ENCODE measurements at places on chromosomes 2 and 18. TPM values are rescaled to one million over a fixed set of nuclear protein-coding genes. Genes with fewer than 3 reads are reported as not detected.
A peak's percentile ranks its signal among the peaks of the same experiment; 100 is the strongest.

GRCh38 chr2:12350821-12351220 lies 365.9 kb upstream of the TRIB2 start:
- no peak for DNase-seq

DNA sequence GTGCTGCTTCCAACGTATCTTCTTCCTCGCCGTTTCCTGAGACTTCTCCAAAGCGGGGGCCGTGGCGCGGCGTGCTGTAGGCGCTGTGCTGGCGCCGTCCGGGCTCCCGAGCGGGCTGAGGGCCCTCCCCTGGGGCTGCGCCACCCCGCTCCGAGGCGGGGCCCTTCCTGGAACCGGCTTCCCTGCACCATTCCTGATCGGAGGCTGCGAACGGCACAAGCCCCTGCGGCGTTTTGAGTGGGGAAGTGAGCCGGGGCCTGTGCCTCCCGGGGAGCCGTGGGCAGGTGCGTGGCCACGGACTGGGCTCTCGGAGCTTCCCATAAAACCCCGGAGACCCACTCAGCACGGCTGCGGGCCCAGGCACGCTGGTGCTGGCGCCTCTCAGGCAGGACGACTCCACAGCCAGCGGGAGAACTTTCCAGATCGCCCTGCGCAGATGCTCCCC lies 74.7 kb downstream of the PSMG2 start:
- peak; percentile 15 for DNase-seq

DNA sequence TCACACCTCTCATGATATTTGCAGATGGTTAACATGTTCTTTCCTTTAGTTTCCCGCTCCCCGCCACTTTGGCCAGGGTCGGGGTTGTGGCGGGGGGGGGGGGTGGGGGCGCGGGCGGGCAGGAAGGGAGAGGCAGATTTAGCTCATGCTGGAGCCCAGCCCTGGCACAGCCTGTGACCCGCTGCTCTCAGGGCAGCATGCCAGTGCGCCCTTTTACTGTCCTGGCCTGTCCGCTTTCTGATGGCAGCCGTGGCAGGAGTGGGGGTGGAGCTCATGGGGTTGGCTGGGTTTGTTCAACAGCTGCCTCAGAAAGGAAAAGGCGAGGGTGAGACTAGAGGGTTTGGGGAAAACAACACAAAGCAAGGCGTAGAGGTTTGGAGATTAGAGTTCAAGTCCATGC lies 56.1 kb downstream of the TNP1 start:
- peak; percentile 91 for DNase-seq

- DNase-seq = no peak
These were observed 25.9 kb upstream of the RFX8 start for GRCh38 chr2:101500860-101501259.

GRCh38 chr2:20563251-20563650 lies 87.6 kb downstream of the HS1BP3 start:
- no peak for DNase-seq

- no peak for DNase-seq
These were observed 31.3 kb upstream of the EVA1A start for GRCh38 chr2:75592030-75592429.

DNA sequence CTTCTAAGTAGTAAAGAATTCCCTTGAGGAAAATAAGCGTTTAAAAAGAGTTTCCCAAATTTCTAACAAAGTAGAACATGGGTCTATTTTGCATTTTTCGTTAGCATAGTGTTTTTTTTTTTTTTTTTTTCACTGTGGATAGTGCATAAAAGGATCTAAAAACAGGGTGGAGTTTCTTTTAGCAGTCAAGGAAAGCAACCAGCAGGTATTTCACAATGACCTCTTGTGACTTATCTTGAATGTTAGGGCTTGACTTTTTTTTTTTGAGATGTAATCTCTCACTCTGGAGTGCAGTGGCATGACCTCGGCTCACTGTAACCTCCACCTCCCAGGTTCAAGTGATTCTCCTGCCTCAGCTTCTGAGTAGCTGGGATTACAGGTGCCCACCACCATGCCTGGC lies 14.9 kb upstream of the DGKD start:
- DNase-seq = no peak

DNA sequence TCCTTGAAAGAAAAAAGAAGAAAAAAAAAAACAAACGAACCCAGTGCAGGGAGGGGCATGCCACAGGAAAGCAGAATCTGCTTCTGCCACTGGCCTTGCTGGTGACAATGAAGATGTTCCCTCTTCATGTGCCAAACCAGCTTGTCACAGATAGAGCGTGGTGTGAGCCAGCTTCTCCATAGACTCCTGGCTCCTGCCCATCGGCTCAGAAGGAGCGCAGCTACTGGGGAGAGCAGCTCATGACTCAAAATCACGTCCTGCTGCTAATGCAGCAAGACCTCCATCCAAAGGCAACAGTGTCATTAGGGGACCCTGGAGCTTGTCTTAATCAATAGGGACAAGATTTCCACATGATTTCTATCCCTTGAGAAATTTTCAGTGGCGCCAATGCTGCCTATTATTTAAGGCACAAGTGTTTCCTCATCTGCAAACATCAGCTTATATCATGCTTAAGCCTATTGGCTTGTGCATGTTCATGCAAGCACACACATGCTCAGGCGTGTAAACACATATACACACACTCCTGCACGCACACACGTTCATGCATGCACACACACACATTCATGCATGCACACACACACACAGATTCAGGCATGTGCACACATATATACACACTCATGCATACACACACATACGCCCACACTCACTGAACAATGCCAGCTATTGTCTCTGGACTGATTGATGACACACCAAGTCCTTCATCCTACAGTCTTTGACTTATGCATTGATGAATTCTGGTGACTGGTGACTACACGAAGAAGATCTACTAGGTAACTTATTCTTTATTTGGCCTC lies 682.0 kb upstream of the ID2 start:
- no peak for DNase-seq

GRCh38 chr2:38301340-38301968 lies 75.6 kb downstream of the ATL2 start:
- no peak for DNase-seq

GRCh38 chr2:162782138-162782537 lies 56.4 kb downstream of the KCNH7 start:
- no peak for DNase-seq

DNA sequence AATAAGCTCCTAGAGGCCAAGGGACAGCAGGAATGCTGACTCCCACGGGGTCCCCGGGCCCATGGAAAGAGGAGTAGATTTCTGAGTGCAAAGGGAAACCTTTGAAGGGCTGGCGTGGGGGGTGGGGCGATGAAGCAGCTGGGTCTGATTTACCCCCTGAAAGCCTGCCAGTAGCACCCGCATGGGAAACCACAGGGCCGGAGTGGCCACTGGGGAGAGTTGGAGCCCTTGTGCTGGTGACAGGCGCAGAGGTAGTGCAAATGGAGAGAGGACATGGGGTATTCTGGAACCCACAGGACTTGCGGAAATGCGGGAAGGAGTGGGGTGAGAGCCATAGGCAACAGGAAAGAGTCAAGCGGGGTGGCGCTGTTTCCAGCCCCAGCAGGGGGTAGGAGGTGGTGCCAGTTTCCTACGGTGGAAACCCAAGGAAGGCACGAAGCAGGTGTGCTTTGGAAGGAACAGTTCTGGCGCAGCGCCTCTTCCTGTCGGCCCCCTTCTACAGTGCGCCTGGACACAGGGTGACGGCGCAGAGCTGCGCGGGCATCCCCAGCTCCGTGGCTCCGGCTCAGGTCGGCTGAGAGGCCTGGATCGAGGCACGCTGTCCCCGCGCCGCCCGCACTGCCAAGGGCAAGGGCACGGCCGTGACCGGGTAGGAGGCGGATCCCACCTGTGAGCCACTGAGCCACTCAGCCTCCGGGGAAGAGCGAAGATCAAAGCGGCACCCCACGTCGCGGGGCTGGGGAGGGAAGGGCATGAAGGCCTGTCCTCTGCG lies 149.0 kb upstream of the GLI2 start:
- DNase-seq = peak; percentile 14

DNA sequence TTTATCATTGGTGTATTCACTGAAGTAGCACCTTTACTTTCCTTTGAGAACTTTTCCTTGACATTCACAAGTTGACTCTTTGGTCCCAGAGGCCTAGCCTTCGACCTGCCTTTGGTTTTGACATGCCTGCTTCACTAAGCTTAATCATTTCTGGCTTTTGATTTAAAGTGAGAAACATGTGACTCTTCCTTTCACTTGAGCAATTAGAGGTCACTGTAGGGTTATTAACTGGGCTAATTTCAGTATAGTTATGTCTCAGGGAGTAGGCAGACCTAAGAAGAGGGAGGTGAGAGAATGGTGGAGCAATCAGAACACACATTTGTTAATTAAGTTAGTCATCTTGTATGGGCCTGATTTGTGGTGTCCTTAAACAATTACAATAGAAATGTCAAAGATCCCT lies 1040.7 kb upstream of the SLC39A10 start:
- no peak for DNase-seq

DNA sequence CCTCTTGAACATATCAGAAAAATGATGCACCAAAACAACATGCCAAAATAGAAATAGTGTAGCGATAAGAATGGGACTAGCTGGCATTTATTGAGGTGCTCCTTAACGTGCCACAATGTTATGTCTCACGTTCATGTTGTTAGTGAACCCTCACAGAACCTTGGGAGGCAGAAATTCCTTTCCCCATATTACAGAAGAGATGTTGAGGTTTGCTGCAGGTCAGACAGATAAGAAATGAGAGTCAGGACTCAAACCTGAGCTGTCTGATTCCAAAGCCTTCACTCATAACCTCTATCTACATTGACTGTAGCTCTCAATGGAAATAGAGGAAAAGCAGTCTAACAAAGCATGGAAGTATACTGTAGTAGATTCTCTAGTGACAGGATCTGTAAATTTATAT lies 163.3 kb upstream of the STK17B start:
- no peak for DNase-seq

The ASAP2 gene
- total RNA-seq = 4.1 TPM

The ARHGEF4 gene
- 6.9 TPM for total RNA-seq

The KCNS3 gene
- total RNA-seq = 5.8 TPM

The SF3B6 gene
- 51.0 TPM for total RNA-seq

Measured in psoas muscle (tissue), 8 donors.